ENCODE measurements at places on chromosomes 12 and 14. TPM values are rescaled to one million over a fixed set of nuclear protein-coding genes. Genes with fewer than 3 reads are reported as not detected.

GRCh38 chr12:58710901-58711300, 209.4 kb downstream of the LRIG3 start:
- DNase-seq: no peak

DNA sequence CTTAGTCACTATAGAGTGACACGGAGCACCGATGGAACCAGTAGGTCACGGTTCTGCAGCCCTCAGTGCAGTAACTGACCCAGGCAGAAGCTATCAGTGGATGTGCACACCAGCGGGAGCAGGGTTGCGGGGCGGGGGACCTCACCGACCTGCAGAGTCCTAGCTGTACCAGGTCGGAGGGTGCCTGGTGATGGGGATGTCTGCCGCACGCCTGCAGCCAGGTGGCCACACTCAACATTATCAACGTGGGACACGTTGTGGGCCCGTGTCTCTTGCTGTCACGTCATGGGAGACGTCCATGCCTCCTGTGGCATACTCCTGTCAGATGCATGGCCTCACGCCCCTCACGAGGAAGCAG, 55.2 kb downstream of the ADGRD1 start:
- DNase-seq: no peak

DNA sequence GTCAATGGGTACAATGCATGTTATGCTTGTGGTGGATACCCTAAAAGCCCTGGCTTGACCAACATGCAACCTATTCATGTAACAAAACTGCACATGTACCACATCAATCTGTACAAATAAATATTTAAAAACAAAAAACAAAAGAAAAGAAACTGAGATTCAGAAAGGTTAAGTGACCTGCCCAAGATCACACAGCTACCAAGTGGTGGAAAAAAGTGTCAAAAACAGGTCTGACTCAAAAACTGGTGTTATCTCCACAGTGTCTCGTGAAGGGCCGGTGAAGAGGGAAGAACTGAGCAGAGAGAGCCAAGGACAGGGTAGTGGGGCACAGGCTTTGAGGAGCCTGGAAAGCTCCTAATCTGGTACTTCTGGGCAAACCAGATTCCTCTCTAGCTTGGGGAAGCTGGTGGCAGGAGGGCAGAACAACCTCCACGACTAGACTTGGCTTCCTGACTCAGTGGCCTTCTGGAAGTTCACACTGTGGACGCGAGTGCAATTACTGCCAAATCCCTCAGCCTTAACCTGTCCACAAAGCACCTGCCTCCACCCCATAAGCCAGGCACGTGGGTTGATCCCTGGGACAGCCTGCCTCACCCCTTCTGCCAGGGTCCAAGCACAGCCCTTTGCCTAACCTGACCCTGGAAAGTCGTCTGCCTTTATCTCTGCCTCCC, 15.6 kb downstream of the ZBTB39 start:
- no peak for DNase-seq

GRCh38 chr12:21912318-21912717, 28.9 kb downstream of the ABCC9 start:
- no peak for DNase-seq

DNA sequence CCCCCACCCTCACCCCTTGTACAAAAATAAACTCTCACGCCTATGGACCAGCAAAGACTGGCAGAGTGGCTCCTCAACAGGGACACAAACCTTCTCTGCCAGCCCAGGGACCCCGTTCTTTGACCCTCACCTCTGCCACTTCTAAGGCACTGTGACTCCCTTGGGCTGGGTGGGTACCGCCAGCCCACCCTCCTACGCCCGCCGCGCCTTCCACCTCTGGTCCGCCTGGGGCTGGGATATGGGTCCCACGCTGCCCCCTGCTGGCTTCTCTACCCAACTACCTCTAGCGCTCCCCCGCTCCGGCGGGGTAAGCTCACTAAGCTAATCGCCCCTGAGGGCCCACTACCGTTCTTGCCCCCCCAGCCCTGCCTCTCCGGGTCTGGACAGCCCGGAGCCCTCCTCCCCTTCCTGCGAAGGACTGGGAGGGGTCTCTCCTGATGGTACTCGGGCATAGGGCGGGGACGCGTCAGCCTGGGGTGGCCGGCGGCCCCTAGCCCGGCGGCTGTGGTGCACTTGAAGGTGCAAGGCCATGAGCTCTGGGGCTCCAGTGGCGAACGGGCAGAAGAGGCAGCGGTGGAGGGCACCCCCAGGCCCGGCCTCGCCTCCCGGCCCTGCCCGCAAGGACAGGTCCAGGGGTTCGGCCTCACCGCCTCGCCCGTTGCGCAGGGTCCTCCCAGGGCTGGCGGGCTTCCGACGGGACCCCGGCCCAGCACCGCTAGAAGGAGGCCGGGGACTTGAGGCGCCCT, 8.1 kb downstream of the ZNF219 start:
- DNase-seq: no peak

DNA sequence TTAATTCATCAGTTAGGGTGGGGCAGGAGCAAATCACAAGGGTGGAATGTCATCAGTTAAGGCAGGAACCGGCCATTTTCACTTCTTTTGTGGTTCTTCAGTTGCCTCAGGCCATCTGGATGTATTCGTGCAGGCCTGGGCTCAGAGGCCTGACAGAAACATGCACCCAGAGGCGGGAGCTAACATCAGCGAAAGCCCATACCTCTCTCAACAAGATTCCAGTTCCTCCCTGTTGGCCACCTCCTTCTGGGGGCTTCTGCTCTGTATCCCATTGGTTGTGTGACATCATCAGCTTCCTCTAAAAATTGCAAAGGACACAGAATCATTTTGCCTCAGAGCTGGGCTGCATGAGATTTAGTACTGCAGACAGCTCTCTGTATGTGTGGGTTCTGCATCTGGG, 134.3 kb downstream of the ZNF664 start:
- DNase-seq: peak; percentile 26

- DNase-seq: no peak
Measured at GRCh38 chr12:11607313-11608081, 42.0 kb upstream of the ETV6 start.

PKP2 gene
- total RNA-seq: not detected
